ENCODE measurements at places on chromosomes 2 and 18. TPM values are rescaled to one million over a fixed set of nuclear protein-coding genes. Genes with fewer than 3 reads are reported as not detected.

Gene LRATD1
- total RNA-seq = 3.1 TPM

Gene DAPL1
- total RNA-seq = not detected

Gene IL37
- not detected for total RNA-seq

Gene RGPD4
- total RNA-seq = not detected

Gene MTLN
- total RNA-seq = 261 TPM

Gene ABCG5
- not detected for total RNA-seq

Gene LONRF2
- total RNA-seq = 18.9 TPM

Gene TBR1
- not detected for total RNA-seq

All from right atrium auricular region (tissue), 2 donors.